ENCODE measurements at places on chromosomes 13 and 19.

DNA sequence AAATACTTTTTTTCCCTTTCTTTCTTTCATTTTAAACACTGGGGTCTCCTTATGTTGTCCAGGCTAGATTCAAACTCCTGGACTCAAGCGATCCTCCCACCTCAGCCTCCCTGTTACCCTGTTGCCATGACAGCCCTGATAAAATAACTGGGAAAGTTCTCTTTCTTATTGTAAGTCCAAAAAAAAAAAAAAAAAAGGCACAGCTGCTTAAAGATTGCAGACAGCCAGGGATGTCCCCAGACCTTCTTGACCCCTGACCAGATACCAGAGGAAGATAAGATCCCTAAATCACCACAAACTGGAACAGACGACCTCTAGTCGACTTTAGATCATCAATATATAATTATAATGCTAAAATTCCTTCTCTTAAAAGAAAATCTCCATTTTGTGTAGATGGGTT lies 1.1 kb upstream of the MVB12A start:
- DNase-seq = no peak

DNA sequence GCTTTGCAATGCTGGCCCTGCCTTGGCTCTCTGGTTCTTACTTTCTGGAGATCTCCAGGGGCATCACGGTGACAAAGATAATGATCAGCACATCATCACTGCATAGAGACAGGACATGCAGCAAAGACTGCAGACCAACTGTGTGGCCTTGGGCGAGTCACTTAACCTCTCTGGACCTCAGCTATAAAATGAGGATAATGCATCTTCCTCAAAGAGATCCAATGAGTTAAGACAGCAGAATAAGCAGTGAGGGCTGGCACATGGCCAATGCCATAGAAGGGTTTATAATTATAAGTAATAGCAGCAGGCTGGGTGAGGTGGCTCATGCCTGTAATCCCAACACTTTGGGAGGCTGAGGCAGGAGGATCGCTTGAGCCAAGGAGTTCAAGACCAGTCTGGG lies 2.4 kb downstream of the MAG start:
- no peak for DNase-seq

DNA sequence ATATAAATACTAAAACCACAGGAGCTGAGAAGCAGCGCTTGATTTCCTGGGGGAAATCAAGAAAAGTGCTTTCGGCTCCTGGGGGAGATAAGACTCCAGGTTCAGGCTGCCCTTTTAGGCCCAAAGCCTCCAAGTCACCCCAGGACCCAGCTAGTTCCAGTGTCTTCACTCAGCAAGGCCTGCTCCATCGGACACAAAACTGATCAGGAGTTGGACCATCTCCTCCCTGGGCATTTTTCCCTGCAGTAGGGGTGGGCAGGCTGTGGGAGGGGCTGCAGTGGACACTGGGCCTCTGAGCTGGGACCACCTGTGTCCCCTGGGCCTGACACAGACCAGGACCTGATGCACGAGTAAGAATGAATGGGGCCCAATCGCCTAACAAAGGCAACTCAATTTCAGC lies 15.2 kb downstream of the C19orf12 start:
- DNase-seq = no peak

DNA sequence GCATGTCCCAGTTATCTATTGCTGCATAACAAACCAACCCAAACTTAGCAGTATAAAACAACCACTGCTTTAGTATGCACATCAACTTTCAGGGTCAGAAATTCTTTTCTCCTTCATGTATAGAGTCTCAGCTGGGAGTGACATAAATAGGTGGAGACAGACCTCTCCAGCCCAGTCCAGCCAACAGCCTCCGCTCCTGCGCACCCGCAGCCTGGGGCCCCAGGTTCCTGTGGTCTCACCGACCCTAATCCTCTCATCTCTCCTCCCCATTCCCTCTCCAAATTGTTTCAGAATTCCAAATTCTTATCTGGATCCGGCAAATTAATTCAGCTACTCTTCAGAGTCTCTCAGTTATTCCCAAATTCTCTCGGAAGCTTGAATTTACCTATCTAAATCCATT lies 522 bp upstream of the ATP12A start:
- DNase-seq = no peak

DNA sequence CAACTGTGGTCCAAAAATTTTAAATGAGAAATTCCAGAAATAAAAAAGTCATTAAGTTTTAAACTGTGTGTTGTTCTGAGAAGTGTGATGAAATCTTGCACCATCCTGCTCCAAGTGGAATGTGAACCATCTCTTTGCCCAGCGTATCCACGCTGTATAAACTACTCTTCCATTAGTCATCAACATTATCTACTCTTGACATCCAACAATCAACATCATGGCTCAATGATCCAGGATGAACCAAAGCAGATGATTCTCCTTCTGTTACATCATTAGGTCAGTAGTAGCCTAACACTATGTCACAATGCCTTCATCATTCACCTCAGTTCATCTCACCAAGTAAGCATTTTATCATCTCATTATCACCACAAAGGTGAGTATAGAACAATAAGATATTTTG lies 55.3 kb downstream of the SUCLA2 start:
- no peak for DNase-seq

GRCh38 chr13:112029143-112029542 lies 37.8 kb upstream of the SOX1 start:
- DNase-seq = no peak

DNA sequence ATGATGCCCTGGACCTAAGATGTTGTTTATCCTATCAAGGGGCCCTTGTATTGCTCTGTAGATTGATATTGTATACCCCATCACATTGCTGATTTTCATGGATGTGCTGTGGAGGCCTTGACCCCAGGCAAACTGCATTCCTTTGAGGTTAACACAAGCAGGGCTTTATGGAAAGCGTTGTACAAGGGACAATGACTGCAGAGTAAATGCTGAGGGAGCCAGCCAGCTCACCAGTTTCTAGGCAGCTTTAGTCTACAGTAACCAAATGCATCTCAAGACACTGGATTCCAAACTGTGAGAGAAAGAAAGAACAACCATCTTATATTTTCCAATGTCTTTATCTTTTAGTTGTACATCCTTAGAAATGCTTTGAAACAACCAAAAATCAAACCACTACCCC lies 34.1 kb upstream of the EDNRB start:
- no peak for DNase-seq

GRCh38 chr13:110411688-110412059 lies 104.6 kb downstream of the COL4A2 start:
- no peak for DNase-seq

- no peak for DNase-seq
These were observed 1.5 kb downstream of the LRRC63 start for GRCh38 chr13:46213242-46213641.

DNA sequence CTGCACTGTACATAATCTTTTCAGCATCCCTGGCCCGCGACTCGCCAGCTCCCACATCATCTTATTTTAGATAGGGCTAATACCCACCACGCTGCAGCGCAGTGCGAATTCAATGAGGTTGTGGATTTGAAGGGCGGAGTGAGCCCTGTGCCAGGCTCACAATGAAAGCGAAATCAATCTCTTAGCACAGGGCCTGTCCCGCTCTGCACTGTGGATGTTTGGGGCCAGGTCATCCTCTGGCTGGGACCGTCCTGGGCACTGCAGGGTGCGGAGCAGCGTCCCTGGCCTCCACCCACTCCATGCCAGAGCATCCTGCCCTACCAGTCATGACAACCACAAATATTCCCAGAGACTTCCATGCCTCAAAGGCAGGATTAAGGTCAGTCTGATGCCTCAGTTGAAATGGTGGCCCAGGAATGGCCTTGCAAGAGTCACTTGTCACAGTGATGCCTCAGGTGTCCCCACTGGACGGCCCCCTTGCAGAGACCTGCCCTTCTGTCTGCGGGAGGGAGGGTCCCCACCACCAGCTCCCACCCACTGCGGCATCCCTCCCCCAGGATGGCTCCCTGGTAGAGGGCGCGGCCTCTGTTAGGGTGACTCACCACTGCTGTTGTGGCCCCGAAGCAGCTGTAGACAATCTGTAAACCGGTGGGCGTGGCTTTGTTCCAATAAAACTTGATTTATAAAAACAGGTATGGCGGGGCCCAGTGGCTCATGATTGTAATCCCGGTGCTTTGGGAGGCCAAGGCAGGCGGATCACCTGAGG lies 5.6 kb downstream of the UHRF1 start:
- DNase-seq = no peak

DNA sequence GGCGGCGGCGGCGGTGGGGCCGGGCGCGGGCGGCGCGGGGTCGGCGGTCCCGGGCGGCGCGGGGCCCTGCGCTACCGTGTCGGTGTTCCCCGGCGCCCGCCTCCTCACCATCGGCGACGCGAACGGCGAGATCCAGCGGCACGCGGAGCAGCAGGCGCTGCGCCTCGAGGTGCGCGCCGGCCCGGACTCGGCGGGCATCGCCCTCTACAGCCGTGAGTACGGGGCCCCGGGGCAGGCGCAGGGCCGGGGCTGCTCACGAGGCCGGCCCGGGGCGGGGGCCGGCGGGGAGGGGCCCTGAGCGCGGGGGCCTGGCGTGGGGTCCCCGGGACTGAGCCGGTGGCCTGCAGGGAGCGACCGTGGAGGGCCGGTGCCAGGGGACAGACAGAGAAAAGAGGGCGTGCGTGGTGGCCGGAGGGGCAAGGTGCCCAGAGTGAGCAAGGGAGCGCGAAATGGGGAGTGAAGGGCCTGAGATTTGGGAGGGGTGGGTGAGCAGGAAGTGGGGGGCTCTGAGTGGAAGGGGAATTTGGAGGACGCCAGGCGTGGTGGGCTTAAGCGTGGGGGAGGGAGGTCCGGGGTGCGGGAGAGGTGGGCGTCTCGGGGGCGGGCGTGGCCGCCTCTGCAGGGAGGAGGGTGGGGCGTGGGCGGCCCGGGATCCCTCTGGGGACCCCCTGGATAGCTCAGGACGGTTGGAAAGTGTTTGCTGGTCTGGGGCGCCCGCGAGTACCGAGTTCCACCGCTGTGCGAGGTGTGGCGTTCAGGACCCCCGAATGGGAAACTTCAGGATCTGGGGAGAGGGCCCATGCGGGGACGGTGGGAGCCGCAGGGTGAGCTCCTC lies 575 bp downstream of the CARM1 start:
- peak; percentile 53 for DNase-seq

GRCh38 chr19:37855098-37855497 lies 51.3 kb downstream of the WDR87 start:
- no peak for DNase-seq

DNA sequence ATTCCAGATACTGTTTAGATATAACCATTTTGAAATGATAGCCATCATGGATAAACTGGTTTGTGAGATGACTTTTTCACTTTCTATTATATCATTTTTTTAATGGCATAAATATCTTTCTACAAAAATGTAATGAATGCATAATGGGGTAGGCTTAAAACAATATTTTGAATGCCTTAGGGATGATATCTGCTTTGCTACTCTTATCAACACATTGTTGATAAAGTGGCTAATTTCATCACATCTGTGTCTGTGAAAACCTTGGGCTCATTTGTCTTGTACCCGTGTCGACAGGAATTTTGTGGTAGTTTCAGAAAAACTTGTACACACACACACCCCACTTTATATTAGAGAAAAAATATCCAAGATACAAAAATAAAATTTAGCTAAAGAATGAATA lies 44.1 kb downstream of the SLITRK6 start:
- DNase-seq = no peak

DNA sequence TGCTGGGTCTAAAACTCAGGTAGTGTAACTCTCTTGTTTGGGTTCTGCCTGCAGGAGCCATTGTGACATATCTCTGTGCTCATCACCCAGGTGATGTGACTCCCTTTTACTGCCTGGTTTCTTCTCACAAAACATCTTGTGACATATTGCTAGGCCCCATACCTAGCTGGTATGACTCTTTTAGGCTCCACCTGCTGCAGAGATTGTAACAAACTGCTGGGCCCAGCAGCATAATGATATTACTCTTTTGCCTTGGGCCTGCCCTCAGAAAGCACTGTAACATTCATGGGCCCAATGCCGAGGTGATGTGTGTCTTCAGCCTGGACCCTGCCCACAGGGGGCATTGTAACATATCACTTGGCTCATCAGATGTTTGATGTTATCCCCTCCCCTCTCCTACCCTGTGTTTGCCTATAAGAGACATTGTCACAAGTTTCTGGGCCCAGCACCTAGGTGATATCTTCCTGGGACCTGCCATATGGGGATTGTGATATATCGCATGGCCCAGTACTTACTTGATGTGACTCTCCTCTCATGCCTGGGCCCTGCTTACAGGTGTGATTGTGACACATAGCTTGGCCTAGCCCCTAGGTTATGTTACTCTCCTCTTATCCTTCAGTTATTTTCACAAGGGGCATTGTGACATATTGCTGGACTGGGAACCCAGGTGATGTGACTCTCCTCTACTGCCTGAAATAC lies 18.0 kb upstream of the ZNF681 start:
- DNase-seq = no peak

DNA sequence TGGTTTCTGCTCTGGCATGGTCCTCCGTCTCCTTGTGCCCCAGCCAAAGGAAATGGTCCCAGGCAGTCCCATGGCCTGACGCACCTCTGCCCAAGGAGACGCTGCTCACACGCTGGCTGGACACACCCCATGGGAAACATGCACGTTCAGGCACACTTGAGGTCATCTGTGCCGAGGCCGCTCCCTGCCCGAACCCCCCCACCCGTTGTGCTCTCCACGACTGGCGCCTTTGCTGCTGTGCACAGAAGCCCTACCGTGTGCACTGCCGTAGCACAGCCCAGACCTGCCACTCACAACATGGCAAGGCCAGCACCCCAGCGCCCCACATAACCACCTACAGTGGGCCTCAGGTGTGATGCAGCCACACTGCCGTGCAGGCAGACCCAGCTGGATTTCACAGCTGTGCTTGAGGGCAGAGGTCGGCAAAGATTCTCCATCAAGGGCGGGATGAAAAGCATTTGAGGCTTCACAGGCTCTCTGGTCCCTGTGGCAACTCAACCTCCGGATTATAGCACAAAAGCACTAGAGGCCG lies 65.7 kb downstream of the SPACA7 start:
- no peak for DNase-seq

GRCh38 chr13:103276775-103277498 lies 210.7 kb upstream of the SLC10A2 start:
- DNase-seq = no peak

GRCh38 chr19:47723581-47723940 lies 10.3 kb downstream of the EHD2 start:
- DNase-seq = peak; percentile 20

- DNase-seq = no peak
These were observed 27.8 kb upstream of the IGFL4 start for GRCh38 chr19:46068345-46069258.

GRCh38 chr19:1585243-1585580 lies 7.5 kb downstream of the MBD3 start:
- DNase-seq = no peak

DNA sequence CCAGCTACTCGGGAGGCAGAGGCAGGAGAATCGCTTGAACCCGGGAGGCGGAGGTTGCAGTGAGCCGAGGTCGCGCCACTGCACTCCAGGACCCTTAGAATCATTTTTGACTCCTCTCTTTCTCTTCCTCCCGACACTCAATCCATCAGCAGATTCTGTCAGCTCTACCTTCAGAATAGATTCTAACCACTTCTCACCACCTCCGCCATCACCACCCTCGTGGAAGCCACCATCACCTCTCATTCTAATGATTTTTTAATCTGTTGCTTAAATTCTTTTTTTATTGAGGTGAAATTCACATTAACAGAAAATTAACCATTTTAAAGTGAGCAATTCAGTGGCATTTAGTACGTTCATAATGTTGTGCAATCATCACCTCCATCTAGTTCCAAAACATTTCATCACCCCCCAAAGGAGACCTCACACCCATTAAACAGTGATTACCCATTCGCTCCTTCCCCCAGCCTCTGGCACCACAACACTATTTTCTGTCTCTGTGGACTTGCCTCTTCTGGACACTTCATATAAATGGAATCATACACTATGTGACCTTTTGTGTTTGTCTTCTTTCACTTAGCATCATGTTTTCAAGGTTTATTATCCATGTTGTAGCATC lies 5.0 kb upstream of the CCDC61 start:
- DNase-seq = no peak

GRCh38 chr13:77325371-77325980 lies 1.4 kb downstream of the MYCBP2 start:
- DNase-seq = no peak
